Ovary (tissue), 10 donors: ENCODE measurements at places on chromosomes 2 and 18. TPM values are rescaled to one million over a fixed set of nuclear protein-coding genes. Genes with fewer than 3 reads are reported as not detected.

CD8B2 gene
- total RNA-seq, result not detected

EPAS1 gene
- 93.4 TPM for total RNA-seq

SERPINB11 gene
- not detected for total RNA-seq

RAB27B gene
- 0.05 TPM for total RNA-seq

RAPH1 gene
- 10.5 TPM for total RNA-seq

HOXD10 gene
- total RNA-seq, result 0.69 TPM

ZNF804A gene
- not detected for total RNA-seq

REG1A gene
- total RNA-seq, result 0.52 TPM

TDRD15 gene
- total RNA-seq, result not detected

CFAP65 gene
- not detected for total RNA-seq

DNA sequence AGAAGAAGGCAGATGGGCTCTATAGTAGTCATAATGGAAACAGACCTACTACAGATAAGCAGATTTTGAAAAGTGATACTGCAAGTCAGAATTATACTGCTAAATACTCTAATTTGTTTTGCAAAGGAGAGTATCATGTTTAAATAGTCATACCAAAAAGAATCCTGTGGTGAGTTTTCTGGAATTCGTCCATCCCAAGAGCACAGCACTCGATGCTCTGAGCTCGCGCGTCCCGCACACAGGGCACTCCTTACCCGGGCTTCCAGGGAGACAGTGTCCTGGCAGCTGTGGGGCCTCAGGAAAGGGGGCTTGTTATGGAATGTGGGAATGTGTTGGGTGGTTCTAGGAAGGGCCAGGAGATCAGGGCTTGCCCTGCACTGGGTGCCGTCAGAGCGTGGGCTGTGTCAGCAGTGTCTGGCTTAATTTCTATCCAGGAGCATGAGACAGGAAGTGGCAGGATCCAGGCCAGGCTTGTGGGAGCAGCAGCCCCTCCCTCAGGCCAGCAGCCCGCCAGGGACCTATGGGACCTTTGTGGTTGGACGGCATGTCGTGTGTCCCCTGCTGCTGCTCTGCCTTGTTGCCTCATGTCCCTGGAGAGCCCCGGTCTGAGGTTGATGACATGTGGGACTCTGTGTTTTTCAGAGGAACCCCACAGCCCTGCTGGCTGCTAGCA is 193.2 kb upstream of the TPO start:
- no peak overlapping the region for H3K4me3 ChIP-seq
- H3K4me1 ChIP-seq, result no peaks in the 10 kb centered on the region
- H3K27me3 ChIP-seq, result no peaks in the 10 kb centered on the region
- H3K36me3 ChIP-seq, result no peaks in the 10 kb centered on the region

- no peaks in the 10 kb centered on the region for H3K4me1 ChIP-seq
- no peak for DNase-seq
- H3K27me3 ChIP-seq, result no peaks in the 10 kb centered on the region
- no peak overlapping the region for H3K4me3 ChIP-seq
Measured at GRCh38 chr2:41764919-41765318, 282.9 kb upstream of the PKDCC start.

- H3K4me1 ChIP-seq, result no peaks in the 10 kb centered on the region
- H3K27ac ChIP-seq, result no peak overlapping the region
- H3K27me3 ChIP-seq, result no peaks in the 10 kb centered on the region
- no peak overlapping the region for H3K4me3 ChIP-seq
- no peak for DNase-seq
- no peaks in the 10 kb centered on the region for H3K36me3 ChIP-seq
Measured at GRCh38 chr2:231573698-231574421, 18.8 kb upstream of the TEX44 start.

- no peak overlapping the region for H3K4me3 ChIP-seq
- H3K36me3 ChIP-seq, result no peaks in the 10 kb centered on the region
- no peak for DNase-seq
- no peaks in the 10 kb centered on the region for H3K4me1 ChIP-seq
Measured at GRCh38 chr2:207327513-207327912, 161.8 kb upstream of the KLF7 start.

- H3K27ac ChIP-seq, result no peak within 1 kb of the TSS
- H3K4me3 ChIP-seq, result no peak within 1 kb of the TSS
- peak; percentile 36 for DNase-seq
- H3K4me1 ChIP-seq, result no peaks in the 10 kb centered on the region
- H3K27me3 ChIP-seq, result no peaks in the 10 kb centered on the region
- no peaks in the 10 kb centered on the region for H3K36me3 ChIP-seq
Measured at GRCh38 chr18:43277164-43277600, at the start of gene SYT4. Gene SYT4 (minus strand): TSS chr18:43277490. CDS start chr18:43277281, 209 bp downstream.

DNA sequence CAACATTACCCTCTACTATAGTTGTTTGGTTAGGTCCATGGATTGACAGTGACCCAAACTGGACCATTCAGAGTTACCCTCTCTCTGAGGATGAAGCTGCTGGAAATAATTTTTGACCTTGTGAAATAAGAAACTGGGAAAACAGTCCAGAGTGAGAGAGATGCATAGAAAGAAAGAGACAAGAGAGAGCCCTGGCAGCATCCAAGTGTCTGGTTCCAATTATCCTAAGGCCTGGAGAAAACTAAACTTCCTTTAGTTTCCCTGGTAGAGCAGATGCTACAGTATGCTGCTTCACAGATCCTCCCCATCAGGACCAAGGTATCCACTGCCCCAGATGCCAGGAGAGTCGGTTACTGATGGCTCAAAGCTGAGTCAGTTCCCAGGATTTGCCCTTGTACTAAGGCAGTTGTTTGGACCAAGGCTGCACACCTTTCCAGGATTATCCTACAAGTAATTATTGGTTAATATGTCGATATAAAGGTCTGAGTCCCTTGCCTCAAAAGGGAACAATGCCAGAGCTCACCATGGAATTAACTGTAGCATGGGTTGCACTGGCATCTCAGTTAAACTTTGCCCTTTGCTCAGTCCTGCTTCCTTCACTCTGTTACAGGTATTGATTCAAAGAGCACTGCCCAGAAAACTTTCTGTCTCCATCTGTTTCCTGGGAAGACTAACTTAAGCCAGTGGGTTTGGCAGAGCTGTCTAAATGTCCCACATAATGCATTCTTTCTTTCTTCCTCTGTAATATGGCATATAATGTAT is 14.6 kb upstream of the CHN1 start:
- no peaks in the 10 kb centered on the region for H3K27me3 ChIP-seq
- DNase-seq, result no peak
- no peaks in the 10 kb centered on the region for H3K4me1 ChIP-seq
- H3K4me3 ChIP-seq, result no peak overlapping the region
- H3K36me3 ChIP-seq, result no peaks in the 10 kb centered on the region
- H3K27ac ChIP-seq, result no peak overlapping the region

DNA sequence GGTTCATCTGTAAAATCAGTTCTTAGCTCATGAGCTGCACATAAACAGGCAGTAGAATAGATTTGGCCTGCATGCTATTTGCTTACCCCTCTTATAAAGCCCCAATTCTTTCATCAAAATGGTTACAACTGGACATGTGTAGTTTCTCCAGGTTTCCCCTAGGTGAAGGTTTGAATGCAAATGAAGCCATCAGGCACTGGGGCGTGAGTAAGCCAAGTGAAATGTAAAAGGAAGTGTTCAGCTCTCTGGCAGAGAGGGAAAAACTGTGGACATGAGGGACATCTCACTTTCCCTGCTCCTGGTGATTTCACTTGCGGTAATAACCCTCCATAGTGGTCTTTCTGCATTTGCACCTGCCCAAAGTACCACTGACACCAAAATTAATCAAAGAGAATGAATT is 1402.3 kb upstream of the LRRTM1 start:
- no peaks in the 10 kb centered on the region for H3K36me3 ChIP-seq
- H3K27ac ChIP-seq, result no peak overlapping the region
- DNase-seq, result no peak
- H3K4me3 ChIP-seq, result no peak overlapping the region

- H3K27ac ChIP-seq, result no peak overlapping the region
- no peaks in the 10 kb centered on the region for H3K4me1 ChIP-seq
Measured at GRCh38 chr2:29295845-29296244, 180.6 kb downstream of the CLIP4 start.

- H3K27me3 ChIP-seq, result no peaks in the 10 kb centered on the region
- H3K27ac ChIP-seq, result no peak overlapping the region
- H3K36me3 ChIP-seq, result no peaks in the 10 kb centered on the region
- H3K4me3 ChIP-seq, result no peak overlapping the region
- H3K4me1 ChIP-seq, result no peaks in the 10 kb centered on the region
Measured at GRCh38 chr18:63951302-63951705, 2.2 kb downstream of the HMSD start.

GRCh38 chr2:23200068-23200786 is 184.8 kb upstream of the KLHL29 start:
- H3K4me1 ChIP-seq, result no peaks in the 10 kb centered on the region
- no peaks in the 10 kb centered on the region for H3K36me3 ChIP-seq

DNA sequence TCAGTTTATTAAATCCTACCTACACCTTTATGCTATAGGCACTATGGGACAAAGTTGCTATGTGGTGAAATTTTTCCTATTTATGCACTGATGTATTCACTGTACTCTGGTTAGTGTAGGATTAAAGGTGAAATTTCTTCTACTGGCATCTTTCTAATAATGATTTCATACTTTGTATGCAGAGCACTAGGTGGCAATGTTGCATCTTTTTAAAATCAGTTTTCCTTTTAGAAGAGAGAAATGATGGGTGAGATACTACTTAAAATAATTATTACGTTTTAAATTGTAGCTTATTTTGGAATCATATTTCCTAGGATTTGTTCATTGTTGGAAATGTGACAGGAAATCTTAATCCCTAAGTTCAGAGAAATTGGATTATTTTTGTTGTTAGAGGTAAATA is 150.9 kb downstream of the CD8B2 start:
- no peak overlapping the region for H3K4me3 ChIP-seq
- no peaks in the 10 kb centered on the region for H3K4me1 ChIP-seq
- no peak for DNase-seq
- H3K27ac ChIP-seq, result no peak overlapping the region
- H3K27me3 ChIP-seq, result no peaks in the 10 kb centered on the region

GRCh38 chr18:77160515-77160914 is 27.9 kb upstream of the MBP start:
- no peak for DNase-seq
- no peaks in the 10 kb centered on the region for H3K27me3 ChIP-seq
- H3K36me3 ChIP-seq, result no peaks in the 10 kb centered on the region

DNA sequence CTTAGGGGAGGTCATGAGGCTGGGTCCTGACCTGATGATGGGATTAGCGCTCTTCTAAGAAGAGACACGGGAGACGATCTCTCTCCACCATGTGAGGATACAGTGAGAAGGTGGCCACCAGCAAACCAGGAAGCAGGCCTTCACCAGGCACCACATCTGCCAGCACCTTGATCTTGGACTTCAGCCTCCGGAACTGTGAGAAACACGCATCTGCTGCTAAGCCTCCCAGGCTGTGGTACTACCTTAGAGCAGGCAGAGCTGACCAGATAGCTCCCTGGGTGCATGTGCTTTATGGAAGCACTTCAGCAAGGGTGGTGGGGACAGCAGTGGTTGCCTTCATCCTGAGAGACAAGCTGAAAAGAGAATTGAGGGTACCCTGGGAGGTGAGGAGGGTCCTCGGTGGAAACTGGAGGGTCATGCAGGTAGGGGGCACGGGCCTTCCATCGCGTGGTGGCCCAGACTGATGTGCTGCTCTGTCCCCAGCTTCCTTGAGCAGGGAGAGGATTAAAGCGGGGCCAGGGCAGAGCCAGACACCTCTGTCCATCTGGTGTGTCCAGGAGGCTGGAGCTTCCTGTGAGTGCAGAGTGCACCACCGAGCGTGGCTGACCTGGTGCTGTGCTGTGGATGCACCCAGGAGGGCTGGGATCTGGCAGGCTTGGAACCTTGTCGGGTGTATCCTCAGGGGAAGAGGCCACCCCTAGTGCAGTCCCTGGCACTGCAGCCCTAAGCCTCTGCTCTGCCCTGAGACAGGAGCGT is 42.9 kb upstream of the HS6ST1 start:
- H3K4me1 ChIP-seq, result peaks cover 3% of the 10 kb centered on the region
- H3K4me3 ChIP-seq, result no peak overlapping the region
- no peaks in the 10 kb centered on the region for H3K36me3 ChIP-seq
- no peak overlapping the region for H3K27ac ChIP-seq
- DNase-seq, result peak; percentile 32

DNA sequence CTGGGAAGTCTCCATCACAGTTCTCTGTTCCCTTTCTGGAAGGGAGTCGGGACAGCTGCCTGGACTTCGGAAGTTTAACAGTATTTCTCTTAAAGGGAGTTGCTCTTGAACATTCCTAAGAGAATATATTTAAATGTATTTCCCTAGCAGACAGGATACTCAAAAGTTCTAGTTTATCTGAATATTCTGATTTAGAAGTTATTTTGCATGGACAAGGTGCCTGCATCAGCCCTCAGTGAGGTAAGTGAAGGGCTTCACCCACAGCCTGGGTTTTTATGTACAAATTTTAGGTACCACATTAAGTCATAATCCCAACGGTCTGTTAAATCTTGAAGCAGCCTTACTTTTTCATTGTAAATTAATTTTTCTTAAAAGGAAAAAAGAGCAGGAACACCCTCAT is 65.1 kb upstream of the REV1 start:
- H3K36me3 ChIP-seq, result no peaks in the 10 kb centered on the region
- no peak overlapping the region for H3K27ac ChIP-seq

DNA sequence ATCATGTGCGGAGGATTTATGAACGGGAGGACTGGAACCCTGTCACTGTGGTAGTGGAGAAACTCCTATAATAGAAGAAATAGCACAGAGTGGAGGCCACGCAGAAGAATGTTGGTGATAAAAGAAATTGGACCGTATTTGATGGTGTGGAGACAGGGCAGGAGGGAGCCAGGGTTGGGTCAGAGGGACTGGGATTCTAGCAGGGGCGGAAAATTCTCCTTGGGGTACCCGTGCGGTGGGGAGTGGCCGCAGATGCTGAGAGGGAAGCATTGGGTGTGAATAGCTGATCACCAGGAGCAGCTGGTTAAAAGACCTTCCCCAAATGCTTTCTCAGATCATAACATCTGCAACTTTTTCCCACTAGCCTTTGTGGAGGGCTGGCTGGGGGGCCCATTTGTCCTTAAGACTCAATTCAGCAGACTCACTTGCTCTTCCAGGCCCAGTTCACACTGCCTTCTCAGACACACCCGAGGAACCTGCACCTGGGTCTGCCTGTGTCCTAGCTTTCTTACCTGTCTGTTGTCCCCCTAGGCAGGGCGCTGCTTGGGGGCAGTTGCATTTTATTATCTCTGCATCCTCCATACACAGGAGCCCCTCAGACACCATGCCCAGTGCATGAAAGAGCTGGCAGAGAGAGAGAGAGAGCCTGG is 7.1 kb downstream of the SH3BP4 start:
- H3K27ac ChIP-seq, result no peak overlapping the region
- no peaks in the 10 kb centered on the region for H3K27me3 ChIP-seq
- H3K4me3 ChIP-seq, result no peak overlapping the region
- H3K36me3 ChIP-seq, result no peaks in the 10 kb centered on the region

- H3K27ac ChIP-seq, result no peak overlapping the region
- H3K4me3 ChIP-seq, result no peak overlapping the region
- no peaks in the 10 kb centered on the region for H3K36me3 ChIP-seq
- H3K27me3 ChIP-seq, result no peaks in the 10 kb centered on the region
- no peak for DNase-seq
Measured at GRCh38 chr2:2464643-2465042, 133.6 kb upstream of the MYT1L start.

DNA sequence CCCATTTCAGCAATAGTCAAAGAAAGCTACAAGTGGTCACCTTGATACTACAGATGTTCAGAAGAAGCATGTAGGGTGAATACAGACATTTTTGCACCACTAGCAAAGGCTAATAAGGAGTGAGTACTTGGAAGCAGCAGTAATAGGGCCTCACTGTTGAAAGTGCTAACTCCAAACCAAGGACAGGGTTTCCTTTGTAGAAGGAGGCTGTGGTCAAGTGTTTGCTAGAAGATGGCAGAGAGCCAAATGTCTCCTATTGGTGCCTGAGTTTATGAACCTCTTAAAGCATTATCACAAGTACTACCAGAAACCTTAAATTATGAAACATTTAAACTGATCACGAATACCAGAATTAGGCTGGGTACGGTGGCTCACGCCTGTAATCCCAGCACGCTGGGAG is 308.1 kb downstream of the ZEB2 start:
- H3K4me1 ChIP-seq, result no peaks in the 10 kb centered on the region
- no peak overlapping the region for H3K4me3 ChIP-seq
- H3K27me3 ChIP-seq, result no peaks in the 10 kb centered on the region
- DNase-seq, result no peak
- H3K27ac ChIP-seq, result no peak overlapping the region
- H3K36me3 ChIP-seq, result no peaks in the 10 kb centered on the region
